ENCODE measurements at places on chromosomes 7 and 10.
A peak's percentile ranks its signal among the peaks of the same experiment; 100 is the strongest.

DNA sequence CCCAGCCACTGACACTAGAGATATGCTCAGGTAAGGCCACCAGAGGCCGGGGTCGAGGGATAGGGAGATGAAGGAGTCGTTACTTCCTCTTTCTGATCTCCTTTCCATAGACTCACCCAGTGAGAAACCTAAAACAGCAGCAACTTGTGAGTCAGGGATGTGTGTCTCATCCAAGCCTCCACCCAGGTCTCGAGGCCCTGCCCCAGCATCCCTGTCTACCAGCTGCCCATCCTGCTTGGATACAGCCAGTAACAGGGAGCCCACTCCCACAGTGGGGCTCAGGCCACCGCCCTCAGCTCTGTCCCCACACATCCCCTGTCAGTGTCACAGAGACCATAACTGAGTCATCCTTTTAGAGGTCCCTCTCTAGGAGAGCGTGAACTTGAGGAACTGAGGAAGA, 49.6 kb upstream of the CHST15 start:
- no peak for DNase-seq

- DNase-seq = no peak
These were observed 330.1 kb upstream of the PHF14 start for GRCh38 chr7:10643545-10643944.

GRCh38 chr10:127196282-127197153, at the start of gene INSYN2A:
TSS of gene INSYN2A (minus strand) at chr10:127196591. CDS start at chr10:127176395, 20,196 bp downstream.
- DNase-seq = no peak

DNA sequence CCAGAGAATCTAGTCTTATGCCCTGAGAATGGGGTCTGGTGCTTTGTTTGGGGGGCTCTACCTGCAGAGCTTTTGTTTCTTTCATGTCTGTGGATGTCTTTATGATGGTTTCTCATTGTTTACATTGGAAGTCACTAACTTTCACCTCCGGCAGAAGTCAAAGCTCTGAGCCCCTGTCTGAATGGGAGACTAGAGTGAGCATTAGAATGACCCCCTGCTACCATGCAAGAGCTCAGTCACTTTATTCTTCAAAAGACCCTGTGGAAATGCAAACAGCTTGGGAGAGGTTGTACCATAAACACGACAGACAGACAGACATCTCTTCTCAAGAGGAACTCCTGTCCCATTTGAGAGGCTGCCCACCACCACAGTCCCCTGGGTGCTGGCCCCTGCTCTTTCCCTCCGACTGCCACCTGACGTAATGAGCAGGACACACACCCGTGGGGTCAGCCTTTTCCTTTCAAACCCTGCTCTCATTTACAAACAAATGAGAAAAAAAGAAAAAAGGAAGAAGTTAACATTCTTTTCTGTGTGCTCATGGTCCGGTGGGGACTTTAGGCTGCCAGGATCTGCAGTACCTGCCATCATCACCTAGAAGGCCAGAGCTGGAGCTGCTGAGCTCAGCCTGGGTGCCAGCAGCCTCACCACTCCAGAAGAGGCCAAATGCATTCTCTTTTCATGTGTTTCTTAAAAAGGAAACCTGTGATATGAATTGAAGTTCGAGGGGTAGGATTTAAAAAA, 91.6 kb downstream of the FZD1 start:
- no peak for DNase-seq

DNA sequence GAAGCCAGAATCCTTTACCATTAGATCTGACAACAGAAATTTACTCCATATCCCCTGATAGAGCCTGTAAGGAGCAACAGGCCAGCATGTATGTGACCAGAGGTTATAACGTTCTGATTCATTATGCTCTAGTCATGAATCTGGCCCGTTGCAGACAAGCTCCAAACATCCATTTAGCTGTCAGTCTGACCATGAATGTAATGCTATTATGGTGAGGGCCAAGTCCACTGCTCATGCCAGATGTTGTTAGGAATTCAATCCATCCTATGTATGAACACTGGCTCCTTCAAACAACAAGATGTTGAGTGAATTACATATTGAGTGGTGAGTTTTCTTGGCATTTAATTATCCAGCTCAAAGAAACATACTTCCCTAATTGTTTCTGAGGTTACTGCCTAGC, 610.1 kb upstream of the ANKRD30A start:
- DNase-seq = no peak

DNA sequence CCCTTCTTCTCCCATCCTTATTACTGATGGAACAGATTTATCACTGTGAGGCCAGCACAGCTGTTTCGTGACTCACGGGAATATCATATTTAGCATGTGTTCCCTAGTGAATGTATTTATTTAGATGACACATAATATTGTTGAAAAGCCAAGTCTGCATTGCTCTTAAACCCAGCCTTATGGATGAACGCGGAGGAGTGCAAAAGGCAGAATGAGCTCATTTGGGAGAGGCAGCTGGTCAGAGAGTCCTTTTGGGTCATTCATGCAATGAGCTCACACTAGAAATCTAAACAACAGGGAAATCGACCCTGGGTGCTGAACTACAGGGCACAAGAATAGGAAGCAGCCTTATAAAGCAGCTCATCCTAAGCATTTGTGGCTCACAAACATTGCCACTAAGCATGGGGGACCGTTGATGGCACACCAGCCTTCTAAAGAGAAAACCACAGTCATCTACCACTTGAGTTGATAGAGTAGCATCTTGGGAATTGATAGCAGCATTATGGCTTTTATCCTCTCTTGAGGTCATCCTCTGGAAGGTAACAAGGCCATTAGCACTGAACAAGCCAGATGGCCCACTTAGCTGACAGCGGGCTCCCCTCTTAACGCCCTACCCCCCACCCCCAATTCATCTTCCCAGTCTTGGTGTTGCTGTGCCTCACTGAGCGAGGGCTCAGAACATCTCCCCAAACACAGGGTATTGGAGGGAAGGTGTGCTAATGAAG, 32.9 kb upstream of the SDK1 start:
- no peak for DNase-seq

GRCh38 chr10:26534384-26534783, 96.2 kb downstream of the APBB1IP start:
- no peak for DNase-seq

- DNase-seq = no peak
These were observed 311.7 kb downstream of the GATA3 start for GRCh38 chr10:8365935-8366911.

GRCh38 chr10:112497347-112497950, 50.4 kb downstream of the VTI1A start:
- no peak for DNase-seq

DNA sequence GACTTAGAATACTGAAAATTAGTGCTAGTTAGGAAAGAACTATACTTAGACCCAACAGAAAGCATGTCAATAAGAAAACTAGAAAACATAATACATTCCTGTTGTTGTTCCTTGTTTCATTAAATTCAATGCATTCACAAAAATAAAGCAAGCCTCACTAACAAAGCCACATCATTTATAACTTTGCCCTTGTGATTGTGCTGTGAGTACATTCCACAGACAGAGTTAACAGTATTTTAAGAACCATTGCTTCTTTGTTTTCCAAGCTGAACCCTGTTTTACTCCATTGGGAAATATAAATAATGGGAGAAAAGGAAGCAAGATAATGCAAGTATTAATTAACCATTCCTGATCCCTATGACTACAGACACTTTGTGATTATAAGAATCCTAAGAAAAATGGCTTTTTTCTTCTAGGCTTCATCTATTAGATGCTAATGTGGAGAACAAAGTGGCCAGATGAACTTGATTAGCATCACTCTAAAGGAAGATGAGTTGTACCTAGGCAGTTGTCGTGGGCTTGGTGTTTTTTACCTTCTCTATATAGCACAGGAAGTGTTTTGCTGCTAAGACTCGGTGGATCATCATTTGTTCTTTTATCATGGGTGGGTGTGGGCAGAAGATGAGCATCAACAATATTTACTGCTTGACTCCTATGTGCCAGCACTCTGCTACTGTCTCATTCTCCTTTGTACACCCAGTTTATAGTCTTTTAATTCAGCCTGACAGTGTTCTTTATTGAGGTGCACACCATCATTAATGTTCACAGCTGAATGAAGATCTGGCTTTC, 34.2 kb upstream of the ZNRF2 start:
- no peak for DNase-seq

DNA sequence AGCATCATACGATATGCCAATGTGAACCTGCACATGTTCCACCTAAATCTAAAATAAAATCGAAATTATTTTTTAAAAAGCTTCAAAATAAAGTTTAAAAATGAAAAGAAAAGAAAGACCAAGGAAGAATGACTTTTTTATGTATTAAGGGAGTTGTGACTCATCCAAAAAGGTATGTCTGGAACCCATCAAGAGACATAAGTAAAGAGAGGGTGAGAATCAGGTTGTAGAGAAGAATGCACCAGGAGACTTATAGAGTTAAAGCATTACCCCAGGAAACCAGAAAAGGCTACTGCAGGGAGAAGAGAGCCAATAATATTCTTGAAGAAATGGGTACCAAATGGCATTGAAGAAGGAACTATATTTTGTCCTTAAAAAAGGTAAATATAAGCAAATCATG, 69.8 kb downstream of the CTTNBP2 start:
- DNase-seq = no peak

GRCh38 chr7:103929901-103930311, 59.6 kb downstream of the RELN start:
- DNase-seq = no peak

- no peak for DNase-seq
These were observed 79.4 kb downstream of the EMX2 start for GRCh38 chr10:117621795-117622420.

GRCh38 chr7:143380646-143381426, at the start of gene ZYX:
TSS of gene ZYX (plus strand) at chr7:143381345. CDS start at chr7:143381572, 227 bp downstream.
- peak; percentile 80 for DNase-seq

DNA sequence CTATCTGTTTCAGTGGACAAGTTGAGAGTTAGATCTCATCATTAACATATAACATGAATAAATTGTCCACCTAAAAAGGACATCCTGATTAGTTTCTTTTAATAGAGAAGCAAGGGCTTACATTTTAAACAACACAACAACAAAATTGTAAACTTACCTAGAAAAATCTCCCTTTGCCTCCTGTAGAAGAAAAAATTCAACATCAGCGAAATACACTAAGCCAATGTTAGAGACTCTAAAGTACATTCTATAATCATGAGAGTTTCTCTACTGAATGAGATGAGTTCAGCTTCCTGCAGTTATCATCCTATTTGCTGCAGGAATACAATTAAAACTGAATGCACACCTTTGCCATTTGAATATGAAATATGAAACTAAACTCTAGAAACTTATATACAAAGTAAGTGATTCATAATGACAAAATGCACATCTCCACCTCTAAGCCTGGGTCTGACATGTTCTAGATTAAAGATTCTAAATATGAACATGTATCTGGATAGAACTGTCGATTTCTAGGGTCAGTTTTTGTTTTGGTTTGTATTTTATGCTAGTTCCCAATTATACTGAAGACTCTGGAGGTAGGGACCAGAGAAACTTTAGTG, 174.8 kb downstream of the PRPF18 start:
- no peak for DNase-seq

- DNase-seq = no peak
These were observed 294.7 kb upstream of the AOAH start for GRCh38 chr7:37018954-37019353.

- no peak for DNase-seq
These were observed 13.6 kb upstream of the DPYSL4 start for GRCh38 chr10:132173185-132173584.

DNA sequence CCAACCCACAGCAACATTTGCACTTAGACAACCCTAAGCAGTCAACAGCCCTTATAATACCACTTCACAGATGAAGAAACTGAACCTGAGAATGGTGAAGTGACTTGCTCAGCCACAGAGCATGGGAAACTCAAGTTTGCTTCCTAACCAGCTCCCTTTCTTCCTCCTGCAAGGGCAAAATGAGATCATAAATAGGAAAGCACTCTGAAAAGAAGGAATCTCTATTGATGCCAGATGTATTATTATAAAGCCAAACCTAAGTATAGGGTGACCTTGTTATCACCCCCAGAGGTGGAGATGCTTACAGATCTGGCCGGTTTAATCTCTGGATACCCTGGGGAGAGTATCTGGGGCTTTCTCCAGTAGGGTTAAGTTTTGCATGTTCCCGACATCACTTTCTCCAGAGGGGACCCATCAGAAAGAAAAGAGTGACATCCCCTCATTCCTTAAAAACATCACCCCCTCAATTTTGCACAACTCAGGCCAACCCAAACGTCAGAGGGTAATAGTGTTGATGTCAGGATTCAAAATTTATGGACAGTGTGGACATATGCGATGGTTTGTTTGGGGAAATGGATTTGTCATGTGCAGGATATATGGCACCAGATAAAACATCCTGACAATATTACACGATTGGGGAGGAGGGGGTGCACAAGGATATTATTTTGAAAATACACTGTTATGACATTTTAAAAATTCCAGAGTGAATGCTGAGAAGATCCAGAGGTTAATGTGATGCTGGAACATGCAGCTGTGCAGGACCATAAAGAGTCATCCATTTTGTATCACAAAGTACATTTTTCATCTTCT, 24.0 kb upstream of the XPNPEP1 start:
- DNase-seq = no peak

DNA sequence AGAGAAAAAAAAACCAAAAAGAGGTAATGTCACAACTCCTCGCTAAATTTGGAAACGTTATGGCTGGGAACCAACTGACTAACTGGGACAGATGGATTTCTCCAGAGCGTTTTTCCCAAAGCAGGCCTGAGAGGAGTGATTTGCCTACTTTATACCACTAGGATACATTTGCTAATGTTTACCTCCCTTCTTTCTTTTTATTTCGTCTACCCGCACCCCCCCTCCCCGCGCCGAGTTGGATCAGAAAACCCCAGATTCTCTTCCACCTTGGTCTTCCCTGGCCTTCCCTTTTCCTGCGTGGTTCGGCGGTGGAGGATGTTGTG, 7.2 kb downstream of the CPA2 start:
- DNase-seq = no peak

- no peak for DNase-seq
These were observed 40.5 kb downstream of the AOAH start for GRCh38 chr7:36683695-36684357.

GRCh38 chr10:73439605-73440312, 6.4 kb upstream of the MSS51 start:
- DNase-seq = no peak

DNA sequence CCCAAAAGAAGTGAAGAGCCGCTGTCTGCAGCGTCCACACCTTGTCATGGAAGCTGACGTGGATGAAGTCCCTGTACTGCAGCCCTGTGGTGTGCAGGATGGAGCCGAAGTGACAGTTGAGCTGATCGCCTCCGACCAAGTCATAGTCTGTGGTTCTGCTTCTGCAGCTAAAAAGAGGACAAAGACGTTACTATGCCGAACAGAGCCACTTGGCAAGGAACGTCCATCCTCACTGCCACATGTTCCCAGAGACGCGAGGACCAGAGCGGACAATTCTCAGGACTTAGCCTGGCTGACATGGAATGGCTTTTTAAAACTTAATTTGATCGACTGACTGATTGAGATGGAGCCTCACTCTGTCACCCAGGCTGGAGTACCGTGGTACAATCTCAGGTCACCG, 21.8 kb downstream of the DAGLB start:
- no peak for DNase-seq

GRCh38 chr7:137986252-137987017, 15.5 kb downstream of the CREB3L2 start:
- DNase-seq = peak; percentile 58

GRCh38 chr7:50495746-50496145, 45.6 kb upstream of the FIGNL1 start:
- DNase-seq = no peak

Data from hematopoietic multipotent progenitor cell treated with erythropoietin and hydrocortisone succinate and interleukin-3 and kit ligand, for 8 days (in vitro differentiated cells).